NCI-H1694 treated with DMSO at 0.1 percent for 48 hours (cell line): ENCODE measurements at places on chromosomes 2 and 18.
A peak's percentile ranks its signal among the peaks of the same experiment; 100 is the strongest.

- DNase-seq: peak; percentile 5
Observed at GRCh38 chr18:79933765-79934164, 17.7 kb downstream of the SLC66A2 start.

- DNase-seq: peak; percentile 30
Observed at GRCh38 chr2:235373171-235373570, 120.7 kb upstream of the AGAP1 start.

DNA sequence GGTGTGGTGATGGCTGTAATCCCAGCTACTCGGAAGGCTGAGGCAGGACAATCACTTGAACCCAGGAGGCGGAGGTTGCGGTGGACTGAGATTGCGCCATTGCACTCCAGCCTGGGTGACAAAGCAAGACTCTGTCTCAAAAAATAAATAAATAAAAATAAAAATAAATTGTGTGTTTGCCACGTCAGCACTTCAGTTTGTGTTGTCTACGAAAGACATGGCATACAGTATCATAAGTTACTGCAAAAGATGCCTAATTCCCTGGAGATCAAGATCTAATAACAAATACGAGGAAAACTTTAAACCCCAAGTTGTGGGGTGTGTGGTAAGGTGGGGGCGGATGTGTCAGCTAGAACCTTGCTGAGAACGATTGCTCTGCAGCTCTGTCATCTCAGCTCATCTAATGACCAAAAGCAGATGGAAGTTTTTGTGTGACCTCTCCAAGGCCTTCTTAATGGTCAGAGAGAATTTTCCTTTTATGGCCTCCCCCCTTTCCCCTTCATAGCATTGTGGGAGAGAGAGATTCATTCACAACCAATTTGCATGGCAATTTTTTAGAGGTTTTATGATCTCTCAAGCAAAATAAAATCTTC, 11.3 kb downstream of the NPAS2 start:
- DNase-seq: no peak

DNA sequence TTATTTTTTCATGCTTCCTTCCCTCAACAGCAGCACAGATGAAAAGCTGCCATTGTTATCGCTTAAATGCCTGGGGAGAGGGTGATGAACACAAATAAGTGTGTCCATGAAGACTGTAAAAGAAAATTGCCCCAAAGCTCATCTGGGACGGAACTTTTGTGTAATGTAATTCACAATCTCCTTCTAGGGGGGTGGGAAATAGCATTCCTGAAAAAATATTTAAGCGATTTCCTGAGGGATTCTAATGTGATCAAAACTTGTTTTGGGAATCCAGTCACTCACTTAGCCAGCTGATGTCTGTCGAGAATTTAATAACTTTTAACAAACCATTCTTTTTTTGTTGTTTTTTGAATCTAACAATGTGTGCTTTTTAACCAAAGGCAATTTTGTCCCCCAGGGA, 427.9 kb downstream of the PLCL1 start:
- DNase-seq: no peak

DNA sequence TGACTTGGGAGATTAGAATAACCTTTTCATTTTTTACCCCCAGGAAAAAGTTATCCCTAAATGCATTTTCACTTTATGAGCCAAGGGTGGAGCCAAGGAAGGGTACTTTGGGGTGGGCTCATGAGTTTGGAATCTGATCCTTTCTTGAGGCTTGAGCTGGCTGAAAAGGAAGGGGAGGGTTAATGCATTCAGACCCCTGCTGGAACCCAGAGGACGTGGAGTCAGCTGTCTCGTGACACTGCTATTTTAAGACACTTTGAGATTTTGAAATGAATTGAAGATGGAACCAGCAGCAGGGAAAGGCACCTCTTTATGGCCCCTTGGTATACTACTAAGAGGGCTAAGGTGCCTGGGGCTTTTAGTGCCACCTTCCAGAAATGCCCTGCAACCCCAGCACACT, 90.4 kb downstream of the MARCHF4 start:
- no peak for DNase-seq

- no peak for DNase-seq
Observed at GRCh38 chr2:33000986-33001385, 54.2 kb downstream of the LTBP1 start.

GRCh38 chr2:127783101-127783500, 27.9 kb downstream of the WDR33 start:
- DNase-seq: no peak

DNA sequence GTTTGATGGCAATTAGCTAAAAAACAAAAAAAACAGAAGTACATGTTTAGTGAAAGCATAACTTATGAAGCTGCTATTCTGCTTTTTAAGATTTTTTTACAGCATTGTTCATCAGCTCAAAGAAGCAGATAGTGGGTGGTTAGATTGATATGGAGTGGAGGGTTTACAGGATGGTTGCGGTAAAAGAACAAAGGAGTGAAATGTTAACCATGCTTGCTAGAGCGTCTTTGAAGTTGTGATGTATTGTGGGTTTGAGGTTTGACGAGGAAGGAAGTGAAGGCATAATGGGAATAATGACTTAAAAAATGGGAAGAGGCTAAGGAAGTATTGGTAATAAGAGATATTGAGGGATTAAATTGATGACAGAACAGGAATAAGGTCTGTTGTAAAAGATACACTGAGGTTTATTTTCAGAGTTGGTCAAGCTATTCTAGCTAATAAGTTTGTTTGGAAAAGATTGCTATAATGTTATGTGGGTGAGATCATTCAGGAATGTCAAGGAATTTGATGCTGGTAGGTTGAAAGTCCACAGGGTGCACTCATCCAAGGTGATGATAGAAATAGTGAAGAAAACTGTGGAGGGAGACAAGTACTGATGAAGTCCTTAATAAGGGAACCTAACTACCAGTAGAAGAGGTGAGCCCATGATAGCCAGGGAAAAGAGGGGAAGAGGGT, 14.6 kb downstream of the SPOPL start:
- DNase-seq: no peak

DNA sequence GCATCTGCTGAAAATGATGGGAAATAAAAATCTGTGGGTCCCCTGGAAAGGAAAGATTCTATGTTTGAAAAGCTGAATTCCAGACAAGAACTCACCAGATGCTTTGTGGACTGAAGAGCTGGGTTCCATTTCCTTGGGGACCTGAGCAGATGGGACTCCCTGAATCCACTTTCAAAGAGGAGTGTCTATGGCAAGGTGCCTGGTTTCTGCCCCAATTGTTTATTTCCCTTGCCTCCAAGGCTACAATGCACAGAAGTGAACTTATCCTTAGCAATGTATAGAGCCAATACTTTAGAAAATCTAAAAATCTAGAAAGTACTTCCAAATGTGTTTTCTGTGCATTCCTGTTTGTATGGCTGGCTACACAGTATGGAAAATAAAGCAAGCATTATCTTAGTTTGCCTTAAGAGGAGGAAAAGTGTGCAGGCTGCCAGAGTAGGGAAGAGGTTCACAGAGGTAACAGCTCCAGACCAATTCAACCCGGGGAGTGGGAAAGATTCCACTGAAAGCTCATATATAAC, 420.5 kb downstream of the NRXN1 start:
- DNase-seq: peak; percentile 99

DNA sequence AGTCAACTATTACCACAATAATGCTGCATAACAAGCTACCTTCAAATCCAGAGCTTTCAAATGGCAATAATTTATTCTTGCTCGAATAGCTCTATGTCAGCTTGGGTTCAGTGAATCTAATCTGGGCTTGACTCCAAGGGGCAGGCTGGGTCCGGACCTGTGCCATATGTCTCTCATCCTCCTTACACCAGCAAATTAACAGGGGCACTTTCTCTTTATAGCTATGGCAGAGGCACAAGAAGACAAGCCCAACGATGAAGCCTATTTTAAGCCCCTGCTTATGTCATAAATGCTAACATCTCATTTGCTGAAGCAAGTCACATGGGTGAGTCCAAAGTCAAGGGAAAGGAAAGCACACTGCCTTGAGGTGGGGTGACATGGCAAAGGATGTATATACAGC, 13.3 kb upstream of the ZNF521 start:
- DNase-seq: peak; percentile 40

- no peak for DNase-seq
Observed at GRCh38 chr18:61852496-61852895, 40.3 kb downstream of the RNF152 start.

DNA sequence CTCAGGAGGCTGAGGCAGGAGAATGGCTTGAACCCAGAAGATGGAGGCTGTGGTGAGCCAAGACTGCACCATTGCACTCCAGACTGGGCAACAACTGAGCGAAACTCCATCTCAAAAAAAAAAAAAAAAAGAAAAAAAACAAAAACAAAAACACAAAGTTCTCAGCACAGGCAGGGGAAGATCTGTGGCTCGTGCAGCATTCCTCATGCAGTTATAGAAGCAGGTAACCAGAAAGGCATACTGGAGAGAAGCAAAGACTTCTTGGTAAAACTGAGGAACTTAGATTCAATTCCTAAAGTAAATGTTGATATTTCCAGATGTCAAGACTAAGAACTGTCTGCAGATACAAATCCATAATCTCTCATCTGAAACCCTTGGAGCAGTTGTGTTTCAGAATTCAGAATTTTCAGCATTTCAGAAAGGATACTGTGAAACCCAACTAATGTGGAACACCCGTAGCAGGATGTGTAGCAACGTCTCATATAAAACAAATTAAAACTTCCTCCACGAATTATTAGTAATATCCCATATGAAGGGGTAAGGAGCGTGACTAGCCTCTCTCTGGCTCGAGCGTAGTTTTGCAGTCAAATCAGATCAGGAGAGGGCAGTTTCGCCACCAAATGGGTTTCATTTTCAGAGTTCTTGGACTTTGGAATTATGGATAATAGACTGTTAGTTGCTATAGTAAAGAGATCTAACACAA, 13.2 kb upstream of the SLC25A52 start:
- no peak for DNase-seq

GRCh38 chr2:30139131-30139870, 7.5 kb upstream of the YPEL5 start:
- no peak for DNase-seq

DNA sequence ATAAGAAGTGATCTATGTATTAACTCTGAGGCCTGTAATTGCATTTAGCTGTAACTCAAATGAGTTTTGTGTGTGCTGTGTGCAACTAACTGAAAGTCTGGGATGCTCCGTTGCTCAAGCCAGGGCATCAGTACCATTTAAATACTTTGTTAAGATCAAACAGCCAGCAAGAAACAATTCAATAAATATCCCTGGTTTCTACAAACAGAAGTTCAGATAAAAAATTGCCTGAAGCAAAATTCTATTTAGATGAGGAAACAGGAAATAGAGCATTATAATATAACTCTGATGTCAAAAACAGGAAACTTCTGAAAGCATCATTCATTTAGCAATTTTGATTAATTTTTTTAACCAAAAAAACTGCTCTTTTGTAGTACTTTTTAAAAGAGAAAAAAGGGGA, 18.9 kb upstream of the SLC38A11 start:
- no peak for DNase-seq

DNA sequence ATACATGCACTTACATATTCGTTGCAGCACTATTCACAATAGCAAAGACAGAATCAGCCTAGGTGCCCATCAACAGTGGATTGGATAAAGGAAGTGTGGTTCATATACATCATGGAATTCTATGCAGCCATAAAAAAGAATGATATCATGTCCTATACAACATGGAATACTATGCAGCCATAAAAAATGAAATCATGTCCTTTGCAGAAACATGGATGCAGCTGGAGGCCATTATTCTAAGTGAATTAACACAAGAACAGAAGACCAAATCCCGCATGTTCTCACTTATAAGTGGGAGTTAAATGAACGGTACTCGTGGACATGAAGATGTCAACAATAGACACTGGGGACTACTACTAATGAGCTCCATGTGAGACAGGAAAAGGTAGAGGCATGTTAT, 288.1 kb upstream of the TFPI start:
- DNase-seq: no peak

DNA sequence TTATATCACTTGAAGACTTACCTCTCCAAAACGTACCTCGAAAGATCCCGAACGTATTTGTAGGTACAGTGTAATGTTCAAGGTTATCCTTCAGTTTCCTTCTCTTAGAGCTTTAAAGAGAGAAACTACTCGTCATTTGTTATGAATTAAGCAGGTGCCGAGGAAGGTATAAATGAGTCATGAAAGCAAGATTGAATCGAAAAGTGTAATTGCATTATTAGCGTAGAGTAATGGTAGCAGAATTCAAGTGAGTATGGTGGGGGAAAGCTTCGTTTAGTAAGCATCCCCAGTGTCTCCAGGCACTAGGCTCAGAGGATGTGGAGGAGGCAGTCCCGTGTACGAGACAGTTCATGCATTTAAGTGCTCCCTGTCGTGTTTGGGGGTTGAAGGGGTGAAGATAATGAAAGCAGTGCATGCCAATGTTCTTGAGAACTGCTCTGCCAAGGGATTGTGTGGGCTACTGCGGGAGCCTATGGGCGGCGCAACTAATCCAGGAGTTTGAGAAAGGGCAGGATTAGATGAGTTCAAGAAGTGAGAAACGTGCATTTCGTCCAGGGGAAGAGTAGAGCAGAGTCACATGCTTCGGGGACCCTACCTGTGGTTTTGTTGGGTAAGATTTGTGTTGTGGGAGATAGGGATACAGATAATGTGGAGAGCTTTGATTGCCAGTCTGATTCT, 858 bp downstream of the POLR1B start:
- DNase-seq: no peak

- DNase-seq: peak; percentile 20
Observed at GRCh38 chr2:32011485-32011960, 715 bp upstream of the MEMO1 start.

GRCh38 chr2:75870133-75870532, 159.4 kb upstream of the GCFC2 start:
- DNase-seq: no peak

GRCh38 chr2:132715386-132716351, 45.7 kb upstream of the LYPD1 start:
- DNase-seq: no peak

DNA sequence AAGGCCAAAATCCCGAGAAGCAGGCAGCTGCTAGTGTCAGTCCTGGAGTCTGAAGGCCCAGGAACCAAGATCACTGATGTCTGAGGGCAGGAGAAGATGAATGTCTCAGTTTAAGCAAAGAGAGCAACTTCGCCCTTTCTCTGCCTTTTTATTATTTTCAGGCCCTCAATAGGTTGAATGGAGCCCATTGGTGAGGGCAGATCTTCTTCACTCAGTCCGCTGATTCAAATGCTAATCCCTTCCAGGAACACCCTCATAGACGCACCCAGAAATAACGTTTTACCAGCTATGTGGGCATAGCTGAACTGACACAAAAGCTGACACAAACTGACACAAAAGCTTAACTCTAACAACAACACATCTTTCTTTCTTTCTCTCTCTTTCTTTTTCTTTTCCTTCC, 78.0 kb upstream of the KCNJ3 start:
- DNase-seq: no peak

GRCh38 chr2:47336259-47337238, 66.4 kb upstream of the MSH2 start:
- no peak for DNase-seq

- DNase-seq: no peak
Observed at GRCh38 chr2:71619230-71619741, 165.9 kb downstream of the DYSF start.

DNA sequence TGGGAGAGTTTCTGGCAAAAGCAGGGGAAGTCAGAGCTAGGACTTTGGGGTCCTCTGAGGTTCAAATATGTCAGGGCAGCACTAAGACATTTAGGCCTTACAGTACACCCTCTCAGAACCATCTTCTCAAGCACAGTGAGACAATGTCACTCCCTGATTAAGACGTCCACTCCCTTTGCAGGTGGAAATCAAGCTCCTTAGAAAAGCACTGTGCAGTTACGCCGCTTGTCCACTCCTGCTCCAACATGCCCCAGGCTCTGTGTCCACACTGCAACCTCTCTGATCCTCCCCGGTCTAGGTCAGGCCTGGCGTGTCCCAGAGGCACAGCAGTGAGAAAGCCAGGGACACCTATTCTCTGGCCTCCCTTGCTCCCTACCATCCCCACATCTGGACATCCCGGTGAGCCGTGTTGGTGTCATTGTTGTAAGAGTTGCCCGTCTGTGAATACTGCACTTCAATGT, 528.6 kb upstream of the ID2 start:
- no peak for DNase-seq
